ENCODE measurements at places on chromosomes 1 and 21. TPM values are rescaled to one million over a fixed set of nuclear protein-coding genes. Genes with fewer than 3 reads are reported as not detected.

GRCh38 chr1:211639475-211640300 lies 35.7 kb downstream of the NEK2 start:
- no peak for DNase-seq
- H3K27me3 ChIP-seq: no peaks in the 10 kb centered on the region

- no peak overlapping the region for H3K4me3 ChIP-seq
- H3K36me3 ChIP-seq: no peaks in the 10 kb centered on the region
- peak; percentile 48 for DNase-seq
- H3K27me3 ChIP-seq: no peaks in the 10 kb centered on the region
- H3K27ac ChIP-seq: no peak overlapping the region
Measured at GRCh38 chr1:223670458-223671159, 5.1 kb upstream of the CAPN8 start.

DNA sequence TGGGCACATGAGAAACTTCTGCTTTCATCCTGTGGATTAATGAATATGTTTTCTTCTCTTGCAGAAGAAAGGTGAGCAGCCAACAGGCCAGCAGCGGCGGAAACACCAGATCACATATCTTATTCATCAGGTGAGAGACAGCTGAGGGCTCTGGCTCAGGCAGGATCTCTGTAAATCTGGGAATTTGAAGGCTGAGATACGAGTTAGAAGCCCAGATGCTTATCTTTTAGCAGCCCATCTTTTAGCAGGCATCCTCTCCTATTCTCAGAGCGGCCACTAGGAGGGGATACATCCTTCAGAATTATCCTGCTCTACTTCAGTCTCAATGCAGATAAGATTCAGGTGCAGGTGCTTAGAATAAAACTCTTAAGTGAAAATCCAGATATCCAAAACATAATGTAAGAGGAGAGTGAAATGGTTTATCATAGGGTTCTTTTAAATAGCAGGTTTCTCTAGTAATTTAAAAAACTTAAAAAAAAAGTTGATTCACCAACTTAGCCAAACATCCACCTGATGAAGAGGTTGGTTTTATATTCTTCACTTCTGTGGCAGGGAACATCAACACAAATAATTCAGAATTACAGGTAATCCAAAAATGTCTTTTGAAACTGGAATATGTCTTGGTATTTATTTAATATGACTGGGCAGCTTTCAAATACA lies 19.3 kb downstream of the SH2D2A start:
- peaks cover 45% of the 10 kb centered on the region for H3K36me3 ChIP-seq
- H3K4me1 ChIP-seq: peaks cover 6% of the 10 kb centered on the region
- no peaks in the 10 kb centered on the region for H3K27me3 ChIP-seq
- peak; percentile 77 for DNase-seq

Gene ZYG11A
- 0.16 TPM for total RNA-seq

Gene TBX19
- total RNA-seq: 1.5 TPM

Data from activated CD8-positive, alpha-beta T cell treated with anti-CD3 and anti-CD28 coated beads for 36 hours (primary cell).